ENCODE measurements at places on chromosomes 7 and 10.

DNA sequence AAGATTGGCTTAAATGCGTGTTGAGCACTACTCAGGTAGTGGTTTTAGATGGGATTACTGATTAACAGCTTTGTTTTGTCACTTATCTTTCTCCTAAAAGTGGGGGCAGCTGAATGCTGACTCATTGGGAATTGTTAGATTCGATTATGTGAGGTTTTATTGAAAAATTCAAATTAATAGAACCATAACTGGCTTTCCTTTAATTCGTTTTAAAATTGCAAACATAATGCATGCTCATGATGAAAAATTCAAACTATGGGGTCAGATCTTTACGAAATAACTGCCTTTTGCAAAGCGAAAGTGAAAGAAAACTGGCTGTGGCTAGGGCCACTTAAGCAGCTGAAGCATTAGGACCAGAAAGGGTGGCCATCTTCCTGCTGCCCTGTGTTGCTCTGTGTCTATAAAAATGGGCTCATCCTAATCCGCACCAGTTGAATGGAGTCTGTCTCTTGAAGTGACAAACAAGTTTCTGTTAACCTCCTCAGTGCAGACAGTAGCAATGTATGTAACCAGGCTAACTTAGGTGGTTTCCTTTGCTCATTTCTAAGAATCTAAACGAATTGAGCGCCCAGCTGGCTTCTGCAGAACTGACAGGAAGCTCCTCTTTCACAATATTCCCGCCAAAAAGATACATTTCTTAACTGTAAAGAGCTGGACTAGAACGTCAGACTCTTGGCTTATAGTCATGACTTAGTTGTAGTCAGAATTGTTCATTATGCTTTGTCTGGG, 27.8 kb downstream of the DENND10 start:
- DNase-seq: no peak

GRCh38 chr7:35805876-35806275, 5.0 kb downstream of the SEPTIN7 start:
- DNase-seq: no peak

DNA sequence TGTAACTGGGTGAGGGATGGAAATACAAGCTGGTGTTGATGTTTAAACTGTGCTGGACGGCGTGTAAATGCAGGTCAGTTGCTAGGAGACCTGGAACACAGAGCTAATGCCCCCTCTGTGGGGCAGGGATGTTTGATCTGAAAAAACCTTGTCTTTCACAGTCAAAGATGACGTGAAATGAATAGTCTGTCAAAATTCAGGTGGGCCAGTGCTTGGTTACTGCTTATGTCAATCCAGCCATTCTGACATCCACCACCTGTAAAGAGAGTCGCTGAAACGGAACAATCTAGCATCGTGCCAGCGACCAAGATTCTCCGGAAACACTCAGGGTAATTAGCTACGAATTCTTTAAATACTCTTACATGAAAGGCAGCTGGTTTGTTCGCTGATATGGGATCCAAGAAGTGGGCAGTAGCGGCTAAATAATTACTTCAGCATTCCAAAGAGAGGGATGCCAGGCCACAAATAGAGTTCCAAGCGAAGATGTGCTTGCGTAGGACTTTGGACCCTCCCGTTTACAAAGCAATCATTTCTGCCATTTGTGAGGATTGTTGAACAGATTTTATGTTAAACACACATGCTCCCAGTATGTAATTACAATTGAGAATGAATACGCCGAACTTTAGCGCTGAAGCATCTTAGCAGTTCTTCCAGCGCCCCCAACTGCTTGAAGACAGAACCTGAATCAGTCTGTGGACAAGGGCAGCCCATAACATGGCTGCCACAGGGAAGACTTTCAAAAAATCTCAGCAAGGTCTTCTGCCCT, 7.3 kb upstream of the ASB4 start:
- DNase-seq: no peak

DNA sequence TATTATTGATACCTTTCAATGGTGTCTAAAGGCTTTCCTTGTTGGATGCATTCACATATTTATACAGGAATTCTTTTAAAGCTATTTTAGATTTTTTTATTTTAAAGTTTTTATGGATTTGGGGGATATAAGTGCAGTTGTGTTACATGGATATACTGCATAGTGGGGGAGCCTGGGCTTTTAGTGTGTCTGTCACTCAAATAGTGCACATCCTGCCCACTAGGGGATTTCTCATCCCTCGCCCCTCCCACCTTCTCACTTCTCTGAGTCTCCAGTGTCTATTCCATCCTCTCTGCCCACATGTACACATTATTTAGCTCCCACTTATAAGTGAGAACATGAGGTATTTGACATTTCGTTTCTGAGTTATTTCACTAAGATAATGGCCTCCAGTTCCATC, 154.0 kb upstream of the MKI67 start:
- DNase-seq: no peak

DNA sequence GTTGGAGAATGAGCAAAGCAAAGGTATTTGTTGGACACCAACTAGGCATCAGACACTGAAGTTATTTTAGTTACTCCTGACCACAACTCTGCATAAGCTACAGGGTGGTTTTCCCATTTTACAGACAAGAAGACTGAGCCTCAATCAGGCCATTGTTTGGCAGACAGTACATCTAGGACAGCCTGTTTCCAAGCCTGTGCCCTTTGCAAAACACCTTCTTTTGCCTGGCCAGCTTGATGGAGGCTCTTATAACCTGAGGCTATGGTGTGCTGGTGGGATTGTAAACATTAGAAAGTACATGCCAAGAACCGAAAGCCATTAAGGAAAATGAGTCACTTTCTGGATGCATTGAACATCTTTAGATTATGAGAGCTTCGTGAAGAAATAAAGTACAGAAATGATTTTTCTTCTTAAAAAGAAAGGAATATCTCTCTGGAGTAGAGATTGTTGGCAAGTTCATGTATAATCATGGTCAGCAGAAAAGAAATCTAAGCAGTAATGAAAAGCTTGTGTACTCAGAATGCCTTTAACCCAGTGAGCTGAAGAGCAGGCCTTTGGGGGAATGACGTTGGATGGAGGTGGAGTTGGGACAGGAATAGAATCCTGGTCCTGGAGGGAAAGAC, 140.6 kb downstream of the KIAA1217 start:
- no peak for DNase-seq

- DNase-seq: no peak
Observed at GRCh38 chr10:48489099-48489498, 115.8 kb downstream of the ARHGAP22 start.

DNA sequence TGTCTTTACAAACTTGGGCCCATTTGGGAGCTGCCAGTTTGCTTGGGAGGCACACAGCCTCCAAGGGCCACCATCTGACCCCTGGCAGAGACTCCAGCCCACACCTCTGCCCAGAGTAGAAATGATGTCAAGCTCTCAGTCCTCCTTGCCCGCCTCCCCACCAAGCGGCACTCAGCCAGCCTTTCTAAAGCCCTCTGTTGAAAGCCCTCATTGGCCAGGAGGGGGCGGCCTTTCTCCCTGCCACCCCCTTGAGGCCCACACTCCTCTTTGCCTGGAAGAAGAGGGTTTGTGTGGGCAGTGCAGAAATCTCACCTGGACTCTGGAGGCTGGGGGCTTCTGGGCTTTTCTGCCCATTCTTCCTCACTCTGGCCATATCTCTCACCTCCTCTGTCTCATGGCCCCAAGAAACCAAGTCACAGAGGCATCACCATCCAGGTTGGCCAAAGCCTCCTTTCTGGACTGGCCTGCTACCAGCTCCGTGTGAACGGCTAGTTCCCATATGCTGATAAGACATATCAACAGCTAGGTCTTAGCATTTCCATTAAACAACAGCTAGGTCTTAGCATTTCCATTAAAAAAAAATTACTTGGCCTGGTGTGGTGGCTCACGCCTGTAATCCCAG, 36.1 kb downstream of the UBTD1 start:
- DNase-seq: no peak

DNA sequence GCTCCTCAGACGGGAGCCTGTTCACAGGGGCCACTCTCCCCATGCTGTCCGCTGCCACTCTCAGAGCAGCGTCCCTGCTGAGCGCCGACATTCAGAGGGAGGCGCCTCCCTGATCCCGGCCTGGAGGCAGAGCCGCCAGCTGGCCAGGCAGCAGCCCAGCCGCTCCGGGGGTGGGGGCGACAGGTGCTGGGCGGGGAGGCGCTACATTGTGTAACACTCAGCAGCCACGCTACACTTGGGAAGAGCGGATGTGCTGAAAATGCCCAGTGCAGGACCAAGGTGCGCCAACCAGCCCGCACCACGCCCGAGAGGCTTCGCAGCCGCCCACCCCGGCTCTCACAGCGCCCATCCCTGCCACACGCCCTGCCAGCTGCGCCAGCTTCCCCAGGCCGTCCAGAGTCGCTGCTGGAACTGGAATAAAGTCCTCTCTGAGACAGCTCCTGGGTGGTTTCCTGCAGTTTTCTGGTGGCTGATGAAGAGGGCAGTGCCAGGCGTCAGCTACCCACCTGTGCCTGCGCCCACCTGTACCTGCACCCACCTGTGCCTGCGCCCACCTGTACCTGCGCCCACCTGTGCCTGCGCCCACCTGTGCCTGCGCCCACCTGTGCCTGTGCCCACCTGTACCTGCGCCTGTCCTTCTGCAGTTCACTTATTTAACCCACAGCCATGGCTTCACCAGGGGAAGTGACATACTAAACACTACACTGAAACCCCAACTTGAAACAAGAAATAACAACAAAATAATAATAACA, 25.7 kb downstream of the STK32C start:
- DNase-seq: peak; percentile 34

- DNase-seq: no peak
Observed at GRCh38 chr10:44706745-44707144, 204.4 kb upstream of the TMEM72 start.

GRCh38 chr10:113399065-113399464, 153.8 kb upstream of the HABP2 start:
- no peak for DNase-seq

DNA sequence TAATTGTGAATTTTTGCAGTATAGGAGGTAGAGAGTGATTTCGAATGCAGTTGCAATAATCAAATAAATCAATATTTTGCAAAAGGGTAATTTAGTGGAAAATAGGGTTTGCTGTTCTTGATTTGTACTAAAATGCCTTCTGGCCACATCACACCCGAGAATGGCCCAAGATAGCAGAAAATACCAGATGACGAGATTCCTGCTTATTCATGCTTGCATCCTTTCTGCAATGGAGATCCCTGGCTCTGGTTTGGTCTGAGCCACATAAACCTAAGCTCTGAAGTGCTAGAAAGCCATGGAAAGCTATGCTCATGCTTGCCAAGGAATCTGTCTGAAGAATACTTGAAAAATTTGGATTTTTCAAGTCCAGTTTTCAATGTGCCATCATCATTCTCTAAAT, 634.2 kb upstream of the COBL start:
- no peak for DNase-seq

- DNase-seq: no peak
Observed at GRCh38 chr10:103836861-103837260, 18.5 kb downstream of the SH3PXD2A start.

DNA sequence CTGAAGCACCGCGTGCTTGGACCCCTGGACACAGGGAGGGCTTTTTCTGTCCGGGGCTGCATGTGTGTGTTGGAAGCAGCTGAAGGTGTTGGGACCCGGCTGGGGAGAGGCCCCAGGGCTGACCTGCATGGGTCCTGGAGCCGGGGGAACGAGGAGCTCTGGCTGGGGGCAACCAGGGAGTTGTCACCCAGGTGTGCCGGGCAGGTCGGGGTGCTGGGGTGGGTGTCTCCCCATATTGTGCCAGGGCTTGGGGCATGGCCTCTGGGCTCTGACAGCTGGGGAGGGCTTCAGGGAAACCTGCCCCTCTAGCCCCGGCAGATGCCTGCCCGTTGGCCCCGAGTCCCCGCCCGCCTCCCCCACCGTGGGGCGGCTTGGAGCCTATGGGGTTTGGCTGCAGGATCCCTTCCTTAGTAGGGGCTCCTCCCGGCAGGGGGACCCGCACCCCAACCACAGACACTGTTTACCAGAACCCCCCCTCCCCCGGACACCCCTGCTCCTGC, 42.3 kb downstream of the UNCX start:
- DNase-seq: no peak

DNA sequence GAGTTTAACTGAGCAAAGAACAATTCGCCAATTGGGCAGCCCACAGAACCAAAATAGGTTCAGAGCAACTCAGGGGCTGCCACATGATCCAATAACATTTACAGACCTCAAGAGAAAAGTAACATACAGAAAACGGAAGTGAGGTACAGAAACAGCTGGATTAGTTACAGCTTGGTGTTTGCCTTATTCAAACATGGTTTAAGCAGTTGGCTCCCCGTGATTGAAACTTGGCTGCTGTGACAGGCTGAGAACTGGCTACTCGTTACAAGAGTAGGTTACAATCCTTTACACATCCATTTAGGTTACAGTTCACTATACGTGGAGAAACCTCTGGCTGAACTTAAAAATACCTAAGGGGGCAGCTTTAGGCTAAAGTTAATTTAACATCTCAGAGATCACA, 673.1 kb upstream of the PHF14 start:
- DNase-seq: no peak

DNA sequence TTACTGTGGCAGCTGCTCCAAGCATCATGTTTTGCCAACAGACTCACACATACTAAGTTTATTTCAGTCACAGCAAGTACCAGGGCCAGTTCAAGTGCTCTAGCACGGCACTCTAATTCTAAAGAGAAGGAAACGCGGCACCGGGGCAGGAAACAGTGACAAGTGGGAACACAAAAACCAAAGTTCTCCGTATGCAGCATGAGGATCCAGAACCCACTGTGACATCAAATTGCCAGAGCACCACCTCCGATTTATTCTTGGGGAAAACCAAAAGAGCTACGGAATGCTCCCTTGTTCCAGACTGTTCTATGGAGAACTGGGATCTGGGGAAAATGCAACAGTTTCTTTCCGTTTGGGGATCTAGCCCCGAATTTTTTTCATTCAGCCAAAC, 448 bp upstream of the PTER start:
- no peak for DNase-seq

GRCh38 chr10:86723009-86723408, 33.4 kb upstream of the BMPR1A start:
- no peak for DNase-seq

- no peak for DNase-seq
Observed at GRCh38 chr10:121690152-121690848, 92.1 kb upstream of the FGFR2 start.

DNA sequence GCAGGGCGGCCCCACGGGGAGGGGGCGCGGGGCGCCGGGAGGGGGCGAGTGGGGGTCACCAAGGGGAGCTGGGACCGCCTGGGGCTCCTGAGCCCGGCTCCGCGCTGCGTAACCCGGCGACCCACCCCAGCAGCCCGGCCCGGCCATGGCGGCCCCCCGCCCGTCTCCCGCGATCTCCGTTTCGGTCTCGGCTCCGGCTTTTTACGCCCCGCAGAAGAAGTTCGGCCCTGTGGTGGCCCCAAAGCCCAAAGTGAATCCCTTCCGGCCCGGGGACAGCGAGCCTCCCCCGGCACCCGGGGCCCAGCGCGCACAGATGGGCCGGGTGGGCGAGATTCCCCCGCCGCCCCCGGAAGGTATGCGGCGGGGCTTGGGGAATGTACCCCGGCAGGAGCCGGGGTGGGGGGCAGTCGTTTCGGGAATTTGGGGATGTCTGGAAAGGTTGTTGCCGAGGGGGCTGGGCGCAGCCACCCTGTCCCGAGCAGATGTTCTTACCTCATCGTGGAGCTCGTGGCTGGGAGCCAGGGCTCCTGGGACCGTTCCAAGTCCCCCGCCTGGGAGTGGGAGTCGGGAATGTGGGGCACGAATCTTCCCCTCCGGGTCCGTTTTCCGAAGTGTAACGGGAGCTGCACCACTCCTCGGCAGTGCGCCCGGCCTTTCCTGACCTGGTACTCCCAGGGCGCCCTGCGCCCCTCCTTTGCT, 431 bp downstream of the ZYX start:
- no peak for DNase-seq

Measured in RWPE2 (cell line).